ENCODE measurements at places on chromosomes 11 and 22.

DNA sequence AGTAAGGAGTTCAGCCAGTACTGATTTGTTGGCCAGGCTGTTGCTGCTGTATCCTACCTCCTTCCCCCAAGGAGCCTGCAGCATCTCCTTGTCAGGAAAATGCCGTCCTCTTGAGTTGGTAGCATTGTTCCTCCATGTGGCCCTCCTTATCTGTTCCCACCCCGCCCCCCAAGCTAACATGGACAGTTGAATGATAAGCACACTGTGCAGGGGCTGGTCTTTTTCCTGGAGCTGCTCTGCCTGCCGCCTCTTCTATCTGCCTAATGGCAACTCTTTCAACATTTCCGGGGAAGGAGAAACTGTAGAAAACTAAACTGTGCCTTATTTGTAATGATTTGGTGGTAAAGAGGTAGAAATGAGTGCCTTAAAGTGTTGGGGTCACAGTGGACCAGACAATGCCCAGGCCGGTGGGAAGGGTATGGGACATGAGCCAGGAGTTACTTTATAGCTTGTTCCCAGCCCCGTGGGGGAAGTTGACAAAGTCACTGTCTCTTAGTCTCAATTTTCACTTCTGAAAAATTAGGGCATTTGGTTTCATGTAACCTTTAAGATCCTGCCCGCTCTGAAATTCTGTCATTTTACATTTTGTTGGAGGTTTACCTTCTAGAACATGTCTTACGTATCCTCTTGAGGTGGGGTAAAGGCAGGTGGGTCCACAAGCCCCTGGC is 4.5 kb downstream of the FAM118A start:
- no peak for DNase-seq

DNA sequence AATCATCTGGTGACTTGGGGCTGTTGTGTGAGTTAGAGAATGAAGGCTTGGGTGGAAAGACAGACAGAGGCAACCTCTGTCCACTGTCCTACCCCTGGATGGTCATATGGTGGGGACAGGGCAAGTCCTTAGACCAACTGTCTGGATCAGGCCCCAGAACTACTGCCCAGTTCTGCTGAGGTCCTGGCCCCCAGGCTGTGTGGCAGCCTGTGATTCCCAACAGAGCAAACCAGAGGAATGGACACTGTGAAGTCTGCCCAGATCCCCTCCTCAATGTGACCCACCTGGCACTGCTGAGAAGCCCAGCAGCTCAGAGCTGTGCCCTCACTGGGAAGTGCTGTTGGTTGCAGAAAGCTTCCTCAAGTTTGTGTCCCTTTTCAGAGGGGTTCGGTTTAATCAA is 69.0 kb downstream of the GGTLC2 start:
- no peak for DNase-seq

- DNase-seq = no peak
Measured at GRCh38 chr11:14443638-14444037, 56.0 kb downstream of the COPB1 start.

GRCh38 chr11:126824035-126824607 is 176.4 kb downstream of the KIRREL3 start:
- no peak for DNase-seq

- no peak for DNase-seq
Measured at GRCh38 chr11:68038226-68038717, 553 bp upstream of the TCIRG1 start.

DNA sequence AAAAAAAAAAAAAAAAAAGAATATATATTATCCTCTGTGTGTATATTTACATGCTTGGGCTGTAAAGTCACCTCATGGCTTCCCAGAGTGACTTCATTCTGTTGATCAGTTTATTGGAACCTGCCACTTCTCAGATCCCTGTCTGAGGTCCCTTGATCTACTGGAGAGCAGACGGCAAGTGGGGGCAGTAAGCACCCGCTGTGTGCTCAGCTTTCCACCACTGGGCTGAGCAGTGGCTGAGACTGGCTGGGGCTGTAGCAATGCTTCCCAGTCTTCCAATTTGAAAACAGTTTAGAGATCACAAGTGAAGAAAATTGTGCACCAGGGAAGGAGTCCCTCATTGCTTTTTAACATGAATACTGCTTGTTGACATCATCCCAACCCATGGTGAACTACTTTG is 6.9 kb upstream of the RBM4B start:
- no peak for DNase-seq

DNA sequence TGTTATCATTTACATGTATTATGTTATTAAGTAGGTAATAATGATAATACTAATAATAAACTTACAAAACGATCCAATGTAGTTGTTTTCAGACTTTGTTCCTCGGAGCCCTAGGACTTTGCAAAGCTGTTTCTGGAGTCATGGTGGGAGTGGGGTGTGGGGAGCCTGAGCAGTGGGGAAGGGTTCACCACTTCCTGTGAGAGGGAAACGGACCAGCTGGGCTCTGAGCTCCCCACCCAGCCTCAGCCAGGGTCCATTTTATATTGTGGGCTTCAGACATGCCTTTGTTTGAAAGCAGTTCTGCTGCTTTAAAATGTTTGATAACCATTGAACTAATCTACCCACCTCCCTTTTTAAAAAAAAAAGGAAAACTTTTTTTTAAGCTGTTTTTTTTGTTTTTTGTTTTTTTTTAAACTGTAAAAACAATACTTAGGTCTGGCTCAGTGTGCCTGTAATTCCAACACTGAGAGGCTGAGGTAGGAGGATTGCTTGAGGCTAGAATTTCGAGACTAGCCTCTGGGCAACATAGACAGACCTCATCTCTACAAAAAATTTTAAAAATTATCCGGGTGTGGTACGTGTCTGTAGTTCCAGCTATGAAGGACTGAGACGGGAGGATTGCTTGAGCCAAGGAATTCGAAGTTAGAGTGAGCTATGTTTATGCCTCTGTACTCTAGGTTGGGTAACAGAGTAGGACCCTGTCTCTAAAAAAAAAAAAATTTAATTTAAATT is 7.0 kb downstream of the SERPING1 start:
- DNase-seq = no peak

DNA sequence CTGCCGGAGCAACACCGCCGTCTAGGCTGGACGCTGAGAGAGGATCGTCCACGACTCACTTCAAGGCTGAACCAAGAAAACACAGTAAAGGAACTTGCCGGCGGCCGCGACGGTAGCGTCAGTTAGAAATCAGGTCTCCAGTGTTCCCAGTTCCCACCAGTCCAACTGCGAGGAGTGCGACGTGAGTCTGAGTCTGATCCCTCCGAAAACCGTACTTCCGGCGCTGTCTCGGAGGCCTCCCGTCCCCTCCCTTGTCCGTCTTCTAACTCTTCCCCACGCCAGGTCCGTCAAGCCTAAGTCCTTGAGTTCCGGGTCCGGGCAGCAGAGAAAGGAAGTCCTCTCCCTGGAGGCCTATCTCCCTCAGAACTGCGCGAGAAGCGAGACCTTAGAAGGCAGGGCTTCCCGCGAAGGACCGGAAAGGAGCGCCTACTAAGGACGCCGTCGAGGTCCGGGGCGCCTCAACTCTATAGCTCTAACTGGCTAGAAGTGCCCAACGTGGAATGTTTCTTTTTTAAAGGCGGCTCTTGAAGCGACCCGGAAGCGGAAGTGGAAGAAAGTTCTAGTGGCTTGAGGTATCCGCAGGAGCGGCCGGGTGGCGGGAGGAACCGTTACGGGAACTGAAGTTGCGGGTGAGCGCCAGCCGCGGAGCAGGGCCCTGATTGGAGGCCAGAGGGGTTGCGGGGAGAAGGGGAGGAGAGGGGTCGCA is at the start of the genes BANF1 and EIF1AD:
Gene BANF1 (plus strand): TSS at position 562 of the 706 bp plus-strand sequence. CDS start 748 bp downstream, outside the sequence.
Gene EIF1AD (minus strand): TSS at position 216 of the 706 bp plus-strand sequence. CDS start 1,768 bp downstream, outside the sequence.
- peak; percentile 99 for DNase-seq

DNA sequence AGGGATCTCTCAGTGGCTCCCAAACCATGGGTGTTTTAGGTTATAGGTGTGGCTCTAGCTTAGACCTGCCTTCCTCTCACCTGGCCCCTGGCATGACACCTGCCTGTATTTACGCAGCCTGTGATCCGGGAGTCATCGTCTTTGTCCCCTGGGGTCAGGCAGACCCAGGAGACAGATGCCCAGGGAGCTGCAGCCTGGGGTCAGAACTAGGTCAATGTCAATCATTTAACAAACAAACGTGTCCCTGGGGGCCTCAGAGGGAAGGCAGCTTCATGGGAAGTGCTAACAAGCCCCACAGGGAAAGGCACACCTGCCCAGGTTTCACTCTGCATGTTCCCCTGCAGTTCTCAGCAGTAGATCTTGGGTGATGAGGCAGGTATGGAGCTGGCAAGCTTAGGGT is 12.0 kb downstream of the BACE1-AS start:
- DNase-seq = no peak

- no peak for DNase-seq
Measured at GRCh38 chr11:34860034-34860433, 56.1 kb downstream of the APIP start.

DNA sequence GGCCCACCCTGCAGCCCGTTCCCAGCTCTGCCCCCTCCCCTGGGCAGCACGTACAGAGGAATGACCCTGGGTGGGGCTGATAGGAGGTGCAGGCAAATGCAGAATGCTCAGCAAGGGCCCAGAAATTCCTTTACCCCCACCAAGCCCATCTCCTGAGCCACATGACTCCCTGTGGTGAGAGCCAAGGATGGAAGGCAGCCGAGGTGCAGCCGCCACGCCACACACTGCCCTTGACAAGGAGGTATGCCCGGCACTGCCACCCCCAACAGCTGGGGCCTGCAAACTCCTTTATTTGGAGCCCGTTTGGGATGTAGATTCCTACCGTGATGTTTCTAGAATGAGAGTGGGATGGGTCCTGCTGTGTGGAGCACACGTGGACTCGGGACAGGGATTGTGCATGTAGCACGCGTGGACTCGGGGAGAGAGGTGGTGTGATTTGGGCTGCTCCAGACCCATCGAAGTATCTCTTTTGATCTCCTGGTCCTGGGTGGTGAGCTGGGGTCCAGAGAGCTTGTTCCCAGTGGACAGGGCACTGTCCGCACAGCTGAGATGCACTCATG is 12.9 kb downstream of the GTSE1 start:
- no peak for DNase-seq

GRCh38 chr11:16015741-16016467 is 340.4 kb downstream of the SOX6 start:
- DNase-seq = no peak

DNA sequence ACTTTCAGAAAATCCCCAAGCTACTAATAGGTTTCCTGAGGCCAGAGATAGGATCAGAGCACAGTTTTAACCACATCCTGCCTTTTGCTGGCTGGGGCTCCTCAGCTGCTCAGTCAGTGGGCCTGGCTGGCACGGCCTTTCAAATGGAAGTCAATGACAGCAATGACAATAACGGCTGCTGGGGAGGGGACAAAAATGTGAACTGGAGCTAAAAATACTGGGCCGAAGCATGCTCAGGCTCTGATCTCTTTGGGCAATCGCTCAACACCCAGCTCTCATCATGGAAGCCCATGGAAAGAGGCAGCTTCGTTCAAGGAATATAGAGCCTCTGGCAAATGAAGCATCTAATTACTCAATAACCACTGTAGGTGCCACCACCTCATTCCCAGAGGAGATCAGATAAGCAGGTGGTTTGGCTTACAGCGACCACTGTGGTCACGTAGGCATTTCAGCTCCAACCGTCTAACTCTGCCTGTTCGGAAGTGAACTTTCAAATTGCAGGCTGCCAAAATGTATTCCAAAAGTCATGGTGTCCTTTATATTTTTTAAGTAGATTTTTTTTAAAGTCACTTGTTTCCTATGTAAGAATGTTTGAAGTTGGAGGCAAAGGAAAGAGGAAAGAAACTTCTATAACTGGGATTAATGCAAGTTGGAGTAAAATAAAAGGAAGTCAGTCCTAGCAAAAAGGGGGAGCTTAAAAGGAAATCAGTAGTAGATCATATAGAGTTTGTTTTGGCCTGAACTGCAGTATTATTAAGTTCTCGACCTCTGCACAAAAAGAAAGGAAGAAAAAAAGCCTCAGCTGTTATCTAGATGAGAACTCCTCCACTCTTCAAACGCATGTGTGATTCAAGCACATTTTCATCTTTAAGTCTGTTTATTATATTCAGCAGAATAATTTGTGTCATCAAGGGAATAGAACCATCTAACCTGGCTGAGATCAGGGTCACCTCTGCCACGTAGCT is 14.1 kb downstream of the WT1 start:
- no peak for DNase-seq

GRCh38 chr11:81644239-81644840 is 1089.3 kb downstream of the FAM181B start:
- no peak for DNase-seq
